ENCODE measurements at places on chromosomes 13 and 19. TPM values are rescaled to one million over a fixed set of nuclear protein-coding genes. Genes with fewer than 3 reads are reported as not detected.

NKPD1 gene
- total RNA-seq: 0.39 TPM

PRR22 gene
- 0.78 TPM for total RNA-seq

RAB4B gene
- 10.0 TPM for total RNA-seq

ZNF730 gene
- total RNA-seq: 2.7 TPM

RNASEH2A gene
- 33.6 TPM for total RNA-seq

PINLYP gene
- total RNA-seq: 3.3 TPM

PALM3 gene
- total RNA-seq: not detected

ZNF497 gene
- total RNA-seq: 0.73 TPM
